ENCODE measurements at places on chromosomes 5 and 9.

DNA sequence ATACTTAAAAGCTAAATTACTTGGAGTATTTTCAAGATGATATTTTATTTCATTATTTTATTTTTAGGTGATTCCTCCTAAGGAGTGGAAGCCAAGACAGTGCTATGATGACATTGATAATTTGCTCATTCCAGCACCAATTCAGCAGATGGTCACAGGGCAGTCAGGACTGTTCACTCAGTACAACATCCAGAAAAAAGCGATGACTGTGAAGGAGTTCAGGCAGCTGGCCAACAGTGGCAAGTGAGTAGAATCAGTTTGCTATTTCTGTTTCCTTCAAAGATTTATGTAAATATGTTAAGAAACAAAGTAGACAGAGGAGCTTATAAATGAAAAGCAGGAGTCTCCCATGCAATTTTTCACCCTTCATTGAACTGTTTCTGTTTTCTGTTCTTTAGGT is 47.8 kb downstream of the KDM4C start:
- DNase-seq = no peak

GRCh38 chr9:103702572-103702971 is 391.5 kb upstream of the SMC2 start:
- no peak for DNase-seq

DNA sequence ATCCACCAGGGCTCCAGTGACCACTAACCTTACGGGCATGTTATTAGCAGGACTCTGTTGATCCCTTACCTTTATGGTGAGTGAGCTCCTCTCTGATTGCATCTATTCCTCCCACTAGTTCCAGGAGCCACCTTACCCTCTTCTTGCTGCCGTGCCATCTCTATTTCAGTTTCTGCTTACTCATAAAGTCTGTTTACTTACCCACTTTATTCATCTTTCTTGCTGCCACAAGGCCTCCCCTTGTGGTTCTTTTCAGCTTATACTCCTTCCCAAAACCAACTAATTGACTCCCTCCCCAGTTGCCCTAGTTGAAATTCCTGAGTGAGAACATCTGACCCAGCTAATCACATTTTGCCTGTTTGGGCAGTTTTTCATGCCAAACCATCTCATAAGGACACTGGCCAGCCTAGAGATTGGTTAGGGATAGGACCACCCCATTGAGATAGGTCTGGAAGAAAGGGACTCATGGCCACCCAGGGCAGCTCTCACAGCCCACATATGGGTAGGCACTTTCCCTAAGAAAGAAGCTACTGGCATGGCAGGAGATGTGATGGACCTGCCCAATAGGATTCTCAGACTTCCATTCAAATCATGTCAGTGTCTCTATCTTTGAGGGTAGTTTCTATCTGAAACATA is 412.7 kb downstream of the EFNA5 start:
- DNase-seq = no peak

DNA sequence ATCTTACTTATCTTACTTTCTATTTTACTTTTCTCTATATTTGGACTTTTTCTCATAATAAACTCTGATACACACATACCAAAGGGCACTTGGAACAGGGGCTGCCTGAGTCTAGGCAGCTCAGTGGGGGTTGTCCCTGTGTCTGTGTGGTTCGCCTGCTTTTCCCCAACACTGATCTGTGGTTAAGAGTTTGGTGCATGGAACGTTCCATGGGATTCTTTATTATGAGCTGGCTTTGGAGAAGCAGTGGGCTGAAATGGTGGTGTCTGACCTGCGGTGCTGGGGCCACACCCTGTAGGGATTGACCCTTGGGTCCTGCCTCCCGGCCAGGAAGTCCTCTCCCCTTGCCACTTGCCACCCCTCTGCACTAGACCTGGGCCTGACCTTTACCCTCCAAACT is 47.4 kb downstream of the ANKRD33B start:
- DNase-seq = no peak

GRCh38 chr9:20373263-20373662 is 249.0 kb downstream of the MLLT3 start:
- no peak for DNase-seq

GRCh38 chr9:137128862-137129455 is 10.0 kb upstream of the GRIN1 start:
- DNase-seq = no peak

DNA sequence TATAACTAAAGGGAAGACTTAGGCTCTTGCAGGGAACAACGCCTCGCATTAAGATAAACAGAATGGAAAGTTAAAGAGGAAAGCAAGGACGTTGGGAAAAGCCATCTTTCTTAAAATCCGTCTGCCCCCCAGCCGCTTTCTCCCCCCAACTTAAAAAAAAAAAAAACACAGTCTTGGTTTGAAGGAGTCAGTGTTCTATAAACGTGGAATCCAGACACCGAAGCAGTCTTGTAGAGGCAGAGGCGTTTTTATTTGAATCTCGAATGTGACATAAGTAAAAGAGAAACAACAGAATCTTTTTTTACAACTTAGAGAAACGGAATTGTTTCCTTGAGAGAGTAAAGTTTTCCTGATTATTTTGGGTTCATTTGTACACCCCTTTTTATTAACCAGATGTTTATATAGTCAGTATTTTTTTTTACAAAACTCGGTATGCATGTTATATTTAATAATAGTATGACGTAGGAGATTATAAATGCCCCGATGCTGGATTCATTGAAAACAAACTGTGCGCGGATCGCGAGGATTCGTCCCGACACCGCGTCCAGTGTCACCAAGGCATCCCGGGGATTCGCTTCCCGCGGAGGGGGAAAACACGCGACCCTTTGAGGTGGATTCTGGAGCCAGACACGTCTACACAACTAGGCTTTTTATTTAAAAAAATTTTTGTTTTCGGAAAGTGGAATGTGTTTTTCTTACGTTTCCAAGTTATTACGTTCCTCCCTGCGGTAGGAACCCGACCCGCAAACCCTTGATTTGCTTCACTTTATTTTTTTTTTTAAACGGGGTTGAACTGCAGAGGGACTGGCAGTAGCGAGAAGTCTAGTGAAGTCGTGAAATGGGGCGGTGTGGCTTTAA is 6.7 kb downstream of the PTCH1 start:
- no peak for DNase-seq

DNA sequence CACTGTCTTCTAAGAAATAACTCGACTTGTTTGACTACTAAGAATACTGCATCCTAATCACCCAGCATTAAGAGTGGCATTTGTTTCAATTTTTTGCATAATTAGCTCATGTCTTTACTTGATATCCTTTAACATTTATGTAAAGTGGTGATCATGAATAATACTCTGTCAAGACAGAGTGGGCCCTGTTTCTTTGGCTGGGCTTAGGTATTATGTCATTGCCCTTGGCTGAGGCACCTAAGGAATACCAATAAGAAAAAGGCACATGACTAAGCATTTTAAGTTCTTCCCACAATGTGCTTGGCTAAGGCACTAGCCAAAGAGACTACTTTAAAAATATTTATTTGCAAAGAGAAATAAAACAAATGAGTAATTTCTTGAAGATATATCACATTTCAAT is 308.1 kb downstream of the CTNND2 start:
- DNase-seq = no peak

GRCh38 chr5:68946728-68947127 is 147.1 kb upstream of the SLC30A5 start:
- no peak for DNase-seq

GRCh38 chr9:91291866-91292265 is 69.9 kb downstream of the AUH start:
- DNase-seq = no peak

DNA sequence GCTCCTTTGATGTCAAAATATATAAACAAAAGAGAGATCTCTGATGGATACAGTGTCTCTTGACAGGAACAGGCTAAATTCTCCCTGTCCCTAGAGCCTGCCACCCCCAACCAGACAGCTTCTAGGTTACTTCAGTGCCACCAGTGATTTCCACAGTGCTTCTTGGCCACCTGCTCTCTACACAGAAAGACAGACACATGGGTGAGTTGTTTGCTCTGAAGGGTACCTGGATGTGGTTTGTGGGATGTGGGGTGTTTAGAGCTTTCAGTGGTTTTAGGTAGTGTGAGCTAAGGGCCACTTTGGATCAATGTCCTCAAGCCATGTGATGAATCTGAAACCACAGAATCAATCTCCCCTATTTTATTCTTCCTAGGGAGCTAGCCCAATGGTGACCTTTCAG is 125.4 kb downstream of the ANKRD18B start:
- no peak for DNase-seq

- DNase-seq = no peak
Measured at GRCh38 chr5:77390221-77390620, 101.9 kb downstream of the WDR41 start.

DNA sequence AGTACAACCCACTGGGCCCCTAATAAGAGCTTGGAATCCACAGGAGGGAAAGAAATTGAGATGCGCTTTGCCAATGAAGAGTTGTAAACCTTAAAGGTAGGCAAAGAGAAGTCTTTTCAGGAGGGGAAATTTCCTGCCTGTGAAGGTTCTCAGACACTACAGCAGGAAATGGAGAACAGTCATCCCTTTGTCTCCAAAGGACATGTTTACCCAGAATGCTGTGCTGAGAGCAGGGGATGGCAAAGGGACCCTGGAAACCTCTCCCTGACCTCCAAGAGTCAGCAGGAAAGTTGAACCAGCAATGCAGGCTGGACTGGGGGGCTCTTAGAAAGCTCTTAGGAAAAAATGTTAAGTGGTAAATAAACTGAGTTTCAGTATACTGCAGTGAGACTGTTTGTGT is 103.2 kb downstream of the AK8 start:
- DNase-seq = no peak

DNA sequence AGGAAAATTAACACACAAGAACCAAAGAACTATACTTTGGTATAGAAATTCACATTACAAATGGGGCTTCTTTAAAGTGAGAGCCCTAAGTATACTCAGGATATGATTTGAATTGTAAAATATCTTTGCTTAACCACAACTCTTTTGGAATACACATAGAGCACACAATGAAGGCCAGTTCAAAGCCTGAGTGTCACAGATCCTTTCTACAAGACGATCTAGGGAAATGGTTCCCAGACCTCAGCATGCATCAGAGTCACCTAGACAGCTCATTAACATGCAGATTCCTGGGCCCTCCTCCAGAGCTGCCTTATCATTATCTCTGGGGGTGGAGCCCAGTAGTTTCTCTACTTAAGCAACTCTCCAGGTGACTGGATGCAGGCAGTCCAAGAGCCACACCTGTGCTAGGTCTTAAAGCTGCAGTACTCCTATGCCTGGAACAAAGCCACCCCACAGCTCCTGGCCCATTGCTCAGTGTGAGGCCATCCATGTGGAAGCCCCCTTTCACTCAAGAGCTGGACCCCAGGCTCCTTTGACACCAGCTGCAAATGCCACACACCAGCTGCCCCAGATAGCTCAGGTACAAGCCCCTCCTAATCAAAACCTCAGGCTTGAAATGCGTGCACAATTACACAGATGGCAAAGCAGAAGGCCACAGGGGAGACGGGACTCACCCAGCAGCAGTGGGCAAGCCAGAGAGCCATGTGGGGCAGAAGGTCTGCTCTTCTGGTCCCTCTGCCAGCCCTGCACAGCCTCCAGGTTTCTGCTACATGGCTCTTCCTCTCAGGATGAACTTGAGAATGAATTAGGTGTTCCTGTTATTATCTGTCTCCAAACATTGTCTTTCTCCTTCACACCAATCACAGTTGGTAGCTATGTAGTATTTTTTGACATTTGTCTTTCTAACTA is 106.1 kb downstream of the SH3TC2 start:
- DNase-seq = no peak

- no peak for DNase-seq
Measured at GRCh38 chr9:87883274-87883673, 597 bp downstream of the SPATA31E1 start.

DNA sequence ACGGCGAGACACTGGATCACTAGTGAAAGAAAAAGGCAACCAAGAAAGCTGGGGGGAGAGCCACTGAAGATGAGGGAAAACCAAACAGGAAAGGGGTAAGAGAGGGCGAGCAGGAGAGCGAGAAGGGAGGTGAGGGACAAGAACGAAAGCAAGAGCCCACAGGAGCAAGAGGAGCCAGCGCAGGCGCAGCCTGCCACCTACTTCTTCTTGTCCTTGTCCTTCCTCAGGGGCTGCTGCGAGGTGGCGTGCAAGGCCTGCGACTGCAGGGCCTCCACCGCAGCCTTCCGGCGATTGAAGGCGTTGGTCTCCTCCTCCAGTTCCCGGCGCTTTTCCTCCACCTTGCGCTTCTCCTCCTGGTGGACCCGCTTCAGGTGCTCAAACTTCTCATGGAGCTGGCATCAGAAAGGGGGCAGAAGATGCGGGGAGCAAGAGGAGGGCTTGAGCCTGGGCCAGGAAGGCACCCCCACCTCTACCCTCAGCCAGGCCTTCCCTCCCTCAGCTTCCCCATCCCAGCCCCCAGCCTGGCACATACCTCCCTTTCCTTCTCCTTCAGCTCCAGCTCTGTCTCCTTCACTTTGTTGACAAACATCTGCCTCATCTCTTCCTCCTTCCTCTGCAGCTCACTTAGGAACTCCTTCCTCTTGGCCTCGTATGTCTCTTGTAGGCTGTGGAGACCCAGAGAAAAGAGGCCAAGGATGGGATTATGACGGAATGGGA is 13.5 kb downstream of the CCNI2 start:
- no peak for DNase-seq

DNA sequence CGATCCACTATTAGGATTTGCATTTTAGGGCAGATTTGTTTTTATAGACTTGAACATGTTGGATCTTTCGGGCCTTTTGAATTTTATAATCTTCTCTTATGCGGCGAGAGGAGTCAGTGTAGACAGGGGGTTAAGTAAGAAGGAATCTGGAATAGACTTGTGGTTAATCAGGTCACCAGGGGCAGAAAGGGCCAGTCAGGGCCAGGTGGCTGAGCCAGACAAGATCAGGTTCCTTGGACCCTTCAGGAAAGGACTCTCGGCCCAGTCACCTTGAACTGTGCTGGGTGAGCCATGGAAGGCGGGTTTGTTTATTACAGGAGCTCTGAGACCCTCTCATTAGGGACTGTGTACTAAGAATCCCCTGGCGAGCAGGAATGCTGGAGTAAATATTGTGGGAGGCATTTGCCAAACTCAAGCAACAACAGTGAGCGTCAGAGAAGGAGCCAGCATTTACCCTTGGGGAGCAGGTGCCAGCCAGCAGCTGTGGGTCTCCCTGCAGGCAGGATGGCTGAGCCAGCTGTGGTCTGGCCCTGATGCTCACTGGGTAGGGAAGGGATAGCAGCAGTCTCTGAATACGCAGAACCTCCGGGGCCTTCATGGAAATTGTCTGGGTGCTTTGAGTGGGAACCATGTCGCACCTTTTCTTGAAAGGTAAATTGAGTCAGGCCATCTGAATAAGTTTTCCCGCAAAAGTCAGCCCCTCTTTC is 79.2 kb downstream of the UBE2QL1 start:
- no peak for DNase-seq

GRCh38 chr5:130316971-130317680 is 412.9 kb downstream of the CHSY3 start:
- no peak for DNase-seq

Data from effector memory CD4-positive, alpha-beta T cell (primary cell).